ENCODE measurements at places on chromosomes 2 and 18. TPM values are rescaled to one million over a fixed set of nuclear protein-coding genes. Genes with fewer than 3 reads are reported as not detected.

DNA sequence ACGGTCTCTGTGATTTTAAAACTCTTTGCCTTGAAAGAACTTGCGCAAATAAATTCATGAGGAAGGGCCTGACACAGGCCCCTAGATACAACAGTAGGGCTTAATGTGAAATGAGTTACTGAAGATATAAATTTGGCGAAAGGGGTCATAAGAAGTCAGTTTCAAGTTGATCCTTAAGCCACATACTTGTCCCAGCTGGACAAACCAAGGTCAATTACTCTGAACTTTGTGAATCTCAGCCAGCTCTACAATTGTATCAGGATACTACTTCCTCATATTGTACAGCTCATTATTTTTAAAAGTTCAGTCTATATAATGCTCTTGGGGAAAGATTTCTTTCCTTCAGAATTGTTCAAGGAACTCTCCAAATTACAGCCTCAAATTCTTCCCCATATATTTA is 432.8 kb downstream of the METTL4 start:
- no peak for DNase-seq

- no peak for DNase-seq
Observed at GRCh38 chr2:35784777-35785176, 570.8 kb upstream of the CRIM1 start.

DNA sequence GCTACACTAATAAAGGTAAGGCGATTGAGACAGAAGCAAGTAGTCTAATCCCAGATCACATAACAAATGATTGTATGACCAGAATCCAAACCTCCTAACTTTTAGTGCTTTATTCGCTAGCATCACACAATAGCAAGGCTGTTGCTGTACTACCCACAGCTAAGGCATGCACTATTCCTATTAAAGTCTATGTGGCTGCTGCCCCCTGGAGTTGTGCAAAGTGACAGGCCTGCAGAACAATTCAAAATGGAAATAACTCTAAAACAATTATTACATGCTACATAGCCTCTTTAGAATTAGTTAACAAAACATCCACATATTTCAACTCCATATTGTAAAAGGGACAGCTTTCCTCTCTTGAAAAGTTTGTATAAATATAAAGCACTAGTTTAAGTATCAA is 6.0 kb downstream of the ERBB4 start:
- DNase-seq = no peak

DNA sequence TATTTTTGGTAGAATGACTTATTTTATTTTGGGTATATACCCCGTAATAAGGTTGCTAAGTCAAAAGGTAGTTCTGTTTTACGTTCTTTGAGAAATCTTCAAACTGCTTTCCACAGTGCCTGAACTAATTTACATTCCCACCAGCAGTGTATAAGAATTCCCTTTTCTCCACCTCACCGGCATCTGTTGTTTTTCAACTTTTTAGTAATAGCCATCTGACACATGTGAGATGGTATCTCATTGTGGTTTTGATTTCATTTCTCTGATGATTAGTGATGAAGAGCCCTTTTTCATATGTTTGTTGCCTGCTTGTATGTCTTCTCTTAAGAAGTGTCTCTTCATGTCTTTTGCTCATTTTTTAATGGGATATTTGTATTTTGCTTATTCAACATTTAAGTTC is 215.2 kb upstream of the TFPI start:
- DNase-seq = no peak

DNA sequence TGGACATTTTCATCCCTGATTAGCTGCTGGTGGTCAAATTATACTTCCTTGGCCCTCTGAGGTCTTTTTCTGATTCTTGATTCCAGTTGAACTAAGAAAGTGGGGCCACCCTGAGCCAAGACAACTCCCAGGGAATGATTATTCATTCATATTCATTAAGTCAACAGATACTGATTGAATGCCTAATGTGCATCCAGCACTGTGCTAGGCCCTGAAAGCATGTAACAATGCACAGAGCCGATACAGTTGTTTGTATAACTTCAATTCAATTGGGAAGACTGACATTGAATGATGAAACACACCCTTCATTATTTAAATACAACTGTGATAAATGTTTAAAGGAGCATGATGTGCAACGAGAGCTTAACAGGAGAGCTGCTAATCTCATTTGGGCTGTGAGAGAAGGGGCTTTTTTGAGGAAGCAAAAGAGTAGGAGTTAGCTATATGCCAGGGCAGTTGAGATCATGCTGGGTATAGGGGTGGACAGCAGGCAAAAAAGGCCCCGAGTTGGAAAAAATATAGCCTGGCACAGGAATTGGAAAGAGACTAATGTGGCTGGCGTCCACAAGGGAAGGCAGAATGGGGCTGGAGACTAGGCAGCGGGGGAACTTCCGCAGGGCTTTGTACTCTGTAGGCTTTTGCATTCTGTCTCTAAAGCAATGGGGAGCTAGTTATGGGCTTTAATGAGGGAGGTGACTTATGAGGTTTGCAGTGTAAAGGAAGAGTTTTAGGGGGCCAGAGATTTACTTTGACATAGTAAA is 57.2 kb upstream of the ACVR1 start:
- no peak for DNase-seq

GRCh38 chr2:23411752-23412431 is 26.9 kb downstream of the KLHL29 start:
- no peak for DNase-seq

DNA sequence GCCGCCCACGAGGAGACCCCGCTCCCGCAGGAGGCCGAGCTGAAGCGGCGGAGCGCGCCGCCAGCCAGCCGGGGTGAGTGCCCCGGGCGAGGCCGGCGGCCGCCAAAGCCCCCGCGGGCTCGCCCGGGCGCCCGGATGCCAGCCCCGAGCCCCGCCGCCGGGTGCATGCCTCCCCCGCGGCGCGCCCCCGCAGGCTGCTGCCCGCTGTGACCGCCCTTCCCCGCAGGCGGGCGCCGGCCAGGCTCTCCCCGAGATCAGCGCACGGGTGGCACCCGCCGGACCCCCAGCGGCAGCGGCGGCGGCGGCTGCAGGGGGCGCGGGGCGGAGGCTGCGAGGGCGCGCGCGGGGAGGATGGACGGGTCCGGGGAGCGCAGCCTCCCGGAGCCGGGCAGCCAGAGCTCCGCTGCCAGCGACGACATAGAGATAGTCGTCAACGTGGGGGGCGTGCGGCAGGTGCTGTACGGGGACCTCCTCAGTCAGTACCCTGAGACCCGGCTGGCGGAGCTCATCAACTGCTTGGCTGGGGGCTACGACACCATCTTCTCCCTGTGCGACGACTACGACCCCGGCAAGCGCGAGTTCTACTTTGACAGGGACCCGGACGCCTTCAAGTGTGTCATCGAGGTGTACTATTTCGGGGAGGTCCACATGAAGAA is 470 bp downstream of the KCNF1 start:
- DNase-seq = no peak

DNA sequence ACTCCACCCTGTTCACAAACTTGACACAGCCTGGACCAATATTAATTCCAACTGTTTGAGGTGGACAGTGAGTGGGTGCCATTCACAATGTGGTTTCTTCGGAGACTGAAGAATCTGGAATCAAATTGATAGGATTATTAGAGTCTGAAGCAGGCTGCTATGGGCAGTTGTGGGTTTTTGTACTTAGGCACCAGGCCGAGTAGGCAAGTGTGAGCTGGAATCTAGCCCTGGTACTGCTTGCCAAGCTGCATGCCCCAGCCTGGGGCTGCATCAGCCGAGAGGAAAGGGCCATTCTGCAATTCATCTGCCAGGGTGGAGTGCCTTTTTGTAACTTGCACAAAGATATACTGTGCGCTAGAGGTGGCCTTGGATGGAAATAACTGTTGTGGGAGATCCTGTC is 654.7 kb upstream of the FANCL start:
- no peak for DNase-seq

DNA sequence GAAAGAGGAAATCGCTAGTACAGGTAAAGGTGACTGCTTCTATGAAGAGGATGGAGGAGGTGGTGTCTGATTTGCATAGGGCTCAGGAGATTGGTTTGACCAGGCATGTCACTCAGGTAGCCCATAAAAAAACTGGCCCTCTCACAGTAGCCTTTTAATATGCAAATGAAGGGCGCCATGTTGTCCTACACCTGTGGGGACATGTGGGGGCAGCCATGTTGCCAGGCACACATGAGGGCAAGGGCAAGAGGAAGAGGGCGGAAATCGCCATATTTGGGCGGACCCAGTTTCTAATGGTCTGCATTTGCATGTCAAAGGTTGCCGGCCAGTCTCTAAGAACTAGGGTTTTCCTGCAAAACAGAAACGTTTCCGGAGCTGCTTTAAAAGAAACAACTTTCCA is 1330.6 kb downstream of the DSC3 start:
- DNase-seq = no peak

The GALNT5 gene
- 45.5 TPM for total RNA-seq

The LRATD1 gene
- 157 TPM for total RNA-seq

The DHRS9 gene
- 160 TPM for total RNA-seq

Measured in mucosa of descending colon (tissue), 3 donors.